Left ventricle myocardium inferior (tissue), 1 donor: ENCODE measurements at places on chromosomes 16 and 17. TPM values are rescaled to one million over a fixed set of nuclear protein-coding genes. Genes with fewer than 3 reads are reported as not detected.

The C17orf100 gene
- 0.69 TPM for total RNA-seq

The SLFN11 gene
- 15.1 TPM for total RNA-seq

The GCGR gene
- not detected for total RNA-seq

The CTRL gene
- total RNA-seq: 0.71 TPM

The KLHL10 gene
- total RNA-seq: not detected

The UTS2R gene
- total RNA-seq: 1.4 TPM

The GRIN2C gene
- total RNA-seq: 0.52 TPM

The IGSF6 gene
- total RNA-seq: 3.6 TPM

The FAM117A gene
- total RNA-seq: 12.8 TPM

The KRTAP17-1 gene
- total RNA-seq: not detected

The ATP6V0A1 gene
- total RNA-seq: 25.6 TPM

The ITGB4 gene
- total RNA-seq: 10.6 TPM

The CACNG3 gene
- not detected for total RNA-seq

- no peak for DNase-seq
These were observed 101.2 kb downstream of the MRTFB start for GRCh38 chr16:14172200-14172809.

GRCh38 chr17:15511142-15511541 is 43.7 kb upstream of the CDRT4 start:
- DNase-seq: no peak

DNA sequence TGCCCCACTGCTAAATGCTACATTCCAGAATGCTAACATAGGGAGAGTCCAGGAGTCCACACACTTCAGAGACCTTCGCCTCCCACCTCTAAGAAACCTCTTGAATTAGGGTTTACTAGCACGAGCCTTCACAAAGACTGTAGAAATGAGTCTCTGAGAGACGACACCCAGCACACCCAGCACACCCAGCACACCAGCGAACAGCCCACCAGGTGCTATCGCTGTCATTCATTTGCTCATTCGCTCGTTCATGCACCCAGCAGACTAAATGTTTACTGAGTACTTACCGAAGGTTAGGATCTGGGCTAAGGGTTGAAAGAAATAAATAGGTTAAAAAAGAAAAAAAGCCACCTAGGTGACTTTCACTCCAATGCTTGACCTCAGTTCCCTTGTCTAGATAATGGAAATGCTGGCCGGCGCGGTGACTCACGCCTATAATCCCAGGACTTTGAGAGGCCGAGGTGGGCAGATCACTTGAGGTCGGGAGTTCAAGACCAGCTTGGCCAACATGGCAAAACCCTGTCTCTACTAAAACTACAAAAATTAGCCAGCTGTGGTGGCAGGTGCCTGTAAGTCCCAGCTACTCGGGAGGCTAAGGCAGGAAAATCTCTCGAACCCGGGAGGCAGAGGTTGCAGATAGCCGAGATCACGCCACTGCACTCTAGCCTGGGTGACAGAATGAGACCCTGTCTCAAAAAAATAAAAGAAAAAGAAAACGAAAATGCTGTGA is 100.8 kb downstream of the ADCY9 start:
- no peak for DNase-seq

- no peak for DNase-seq
These were observed 732 bp upstream of the EXOSC6 start for GRCh38 chr16:70252355-70252988.

DNA sequence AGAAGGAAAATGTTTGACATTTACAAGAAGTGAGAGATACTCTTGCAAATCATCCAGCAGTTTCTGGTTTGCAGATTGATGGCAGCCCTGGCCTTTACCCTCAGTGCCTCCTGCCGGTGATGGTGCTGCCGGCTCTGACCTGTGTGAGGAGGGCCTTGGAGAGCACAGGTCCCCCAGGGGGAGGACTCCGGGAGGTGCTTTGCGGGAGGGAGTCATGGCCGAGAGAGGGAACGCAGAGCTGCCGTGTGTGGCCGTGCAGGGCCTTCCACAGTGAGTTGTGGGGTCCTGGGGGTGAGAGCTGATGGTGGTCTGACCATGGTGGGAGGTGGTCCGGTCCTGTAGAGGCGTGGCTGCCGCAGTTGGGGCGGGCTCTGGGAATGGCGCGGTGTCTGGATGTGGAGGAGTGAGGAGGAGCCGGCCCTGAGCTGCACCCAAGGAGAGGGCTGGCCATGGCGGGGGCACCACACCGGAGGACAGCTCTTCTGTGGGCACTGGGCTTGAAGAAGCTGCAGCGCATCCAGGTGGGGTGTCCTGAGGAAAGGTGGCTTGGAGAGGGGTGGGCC is 28.0 kb upstream of the ZNF750 start:
- no peak for DNase-seq

GRCh38 chr16:73350707-73351452 is 303.0 kb upstream of the ZFHX3 start:
- no peak for DNase-seq

- DNase-seq: no peak
These were observed 1.2 kb downstream of the SEC14L1 start for GRCh38 chr17:77141846-77142449.

DNA sequence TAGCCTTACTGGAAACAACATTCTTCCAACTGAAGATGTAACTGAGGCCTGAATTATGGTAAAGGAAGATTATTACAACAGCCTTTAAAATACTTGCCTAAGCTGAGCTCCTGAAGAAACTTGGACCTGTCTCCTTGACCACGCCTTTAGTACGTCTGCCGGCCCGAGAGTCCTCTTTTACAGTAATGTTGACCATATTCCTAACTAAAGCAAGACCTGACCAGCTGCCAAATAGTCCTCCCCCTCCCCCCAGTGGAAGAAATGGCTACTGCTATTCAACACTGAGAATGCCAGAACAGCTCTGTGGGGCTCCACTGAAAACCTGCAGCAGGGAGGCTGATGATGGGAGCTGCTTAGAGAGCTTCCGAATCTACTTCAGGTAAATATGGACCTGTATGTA is 12.6 kb upstream of the FOXJ1 start:
- DNase-seq: no peak

- no peak for DNase-seq
These were observed 109.4 kb upstream of the GSE1 start for GRCh38 chr16:85503679-85504231.

GRCh38 chr17:29867643-29868181 is 62.3 kb downstream of the SSH2 start:
- no peak for DNase-seq

DNA sequence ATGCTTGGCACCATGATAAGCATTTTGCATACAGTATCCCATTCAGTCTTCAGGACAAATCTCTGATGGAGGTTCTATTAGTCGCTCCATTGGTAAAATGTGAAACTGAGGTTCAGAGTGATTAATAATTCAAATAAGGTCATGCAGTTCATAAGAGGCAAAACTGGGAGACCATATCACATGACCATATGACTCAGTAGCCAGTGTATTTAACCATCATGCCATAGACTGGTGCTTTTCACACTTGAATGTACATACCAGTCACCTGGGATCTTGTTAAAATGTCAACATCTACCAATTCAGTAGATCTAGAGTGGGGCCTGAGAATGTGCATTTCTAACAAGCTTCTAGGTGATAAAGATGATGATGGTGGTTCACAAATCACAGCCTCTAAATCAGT is 4.3 kb downstream of the ACSM3 start:
- DNase-seq: no peak

DNA sequence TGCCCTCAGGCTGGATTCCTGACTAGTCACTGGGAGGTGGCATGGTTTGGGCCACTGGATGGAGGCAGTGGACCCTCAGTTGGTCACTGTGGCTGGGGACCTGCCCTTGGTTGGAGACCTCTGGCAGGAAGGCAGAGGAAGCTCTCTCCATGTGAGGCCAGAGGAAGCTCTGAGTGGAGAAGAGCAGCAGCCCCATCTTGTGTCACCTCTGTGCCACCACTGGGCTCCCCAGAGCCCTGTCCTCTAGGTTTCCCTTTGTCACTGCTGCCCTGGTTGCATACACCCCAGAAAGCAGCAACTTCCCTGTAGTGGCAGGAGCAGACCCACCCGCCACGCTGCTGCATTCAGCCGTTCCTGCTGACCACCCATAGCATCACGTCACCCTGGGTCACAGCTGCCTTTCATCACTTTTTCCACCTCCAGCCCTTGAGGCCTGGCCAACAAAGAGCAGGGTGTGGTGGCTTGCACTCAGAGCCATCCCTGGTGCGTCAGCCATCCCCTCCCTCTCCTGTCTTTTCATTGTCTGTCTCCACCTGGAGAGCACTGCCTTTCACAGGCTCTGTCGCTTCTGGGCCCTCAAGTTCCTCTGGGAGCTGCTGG is 11.9 kb downstream of the CTRL start:
- no peak for DNase-seq

DNA sequence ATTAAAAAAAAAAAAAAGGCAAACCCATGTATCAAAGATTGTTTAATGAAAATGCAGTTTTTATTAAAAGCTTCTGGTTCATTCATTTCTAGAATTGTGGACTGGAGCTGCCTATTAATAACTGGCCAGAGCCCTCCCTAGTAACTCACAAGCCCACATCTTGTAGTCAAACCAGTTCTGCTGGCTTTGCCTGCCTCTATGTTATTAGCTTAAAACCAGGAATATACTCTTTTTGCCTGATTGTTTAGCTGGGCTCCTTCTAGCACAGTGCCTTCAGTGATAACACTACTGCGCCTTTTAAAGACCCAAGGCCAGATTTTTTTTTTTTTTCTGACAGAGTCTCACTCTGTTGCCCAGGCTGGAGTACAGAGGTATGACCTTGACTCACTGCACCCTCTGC is 26.0 kb downstream of the TAC4 start:
- DNase-seq: no peak

DNA sequence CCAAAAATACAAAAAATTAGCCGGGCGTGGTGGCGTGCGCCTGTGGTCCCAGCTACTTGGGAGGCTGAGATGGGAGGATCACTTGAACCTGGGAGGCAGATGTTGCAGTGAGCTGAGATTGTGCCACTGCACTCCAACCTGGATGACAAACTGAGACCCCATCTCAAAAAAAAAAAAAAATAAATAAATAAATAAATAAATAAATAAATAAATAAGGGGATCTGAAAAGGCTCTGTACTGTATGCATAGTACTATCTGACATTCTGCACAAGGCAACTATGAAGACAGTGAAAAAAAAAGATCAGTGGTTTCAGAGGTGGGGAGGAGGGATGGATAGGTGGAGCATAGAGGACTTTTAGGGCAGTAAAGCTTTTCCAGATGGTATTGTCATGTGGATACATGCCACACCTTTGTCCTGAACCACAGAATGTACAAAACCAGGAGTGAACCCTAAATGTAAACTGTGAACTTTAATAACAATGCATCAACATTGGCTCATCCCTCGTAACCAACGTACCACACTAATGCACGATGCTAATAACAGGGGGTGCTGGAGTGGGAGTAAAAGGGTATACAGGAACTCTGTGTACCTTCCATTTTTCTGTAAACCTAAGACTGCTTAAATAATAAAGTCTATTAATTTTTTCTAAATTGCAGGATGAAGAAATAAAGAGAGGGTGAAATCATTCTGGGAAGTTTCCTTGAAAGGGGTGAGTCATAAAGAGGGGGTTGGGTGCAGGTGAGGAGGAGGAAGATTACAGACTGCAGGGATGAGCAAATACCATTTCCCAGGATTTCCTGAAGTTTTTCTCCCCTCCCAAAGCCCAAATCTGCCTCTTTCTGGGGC is 155.8 kb upstream of the SDK2 start:
- DNase-seq: no peak

DNA sequence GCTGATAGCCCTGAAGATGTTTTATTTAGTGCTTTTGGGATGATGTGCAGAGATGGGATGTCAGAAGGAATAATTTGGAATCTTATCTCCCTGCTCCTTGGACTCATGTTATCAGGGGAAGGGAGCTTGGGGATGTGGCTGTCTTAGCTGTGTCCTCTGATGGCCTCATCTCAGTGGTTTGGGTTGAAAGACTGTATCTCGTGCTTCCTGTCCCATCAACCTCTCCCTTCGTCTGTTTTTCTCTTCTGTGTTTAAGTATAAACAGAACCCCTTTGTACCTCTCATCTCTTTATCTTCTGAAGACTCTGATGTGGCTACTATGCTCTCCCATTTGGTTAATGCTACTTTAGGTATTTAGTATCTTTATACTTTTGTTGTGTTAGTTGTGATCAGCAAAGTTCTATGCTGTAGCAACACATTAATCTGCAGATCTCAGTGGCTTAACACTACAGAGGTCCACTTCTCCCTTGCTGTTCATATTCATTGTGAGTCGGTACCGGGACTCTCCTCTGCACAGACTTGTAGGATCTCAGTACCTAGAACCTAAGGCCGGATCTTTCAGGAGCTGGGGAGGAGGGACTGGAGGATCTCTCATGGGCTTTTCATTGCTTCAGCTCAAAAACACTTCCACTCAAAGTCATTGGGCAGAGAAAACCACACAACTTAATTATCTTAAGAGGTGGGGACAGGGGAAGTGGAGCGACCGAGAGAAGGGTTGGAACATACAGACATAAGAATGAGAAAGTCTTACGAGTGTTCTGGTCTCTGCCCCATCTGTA is 28.8 kb downstream of the PRKCA start:
- no peak for DNase-seq

GRCh38 chr17:10144982-10145381 is 53.4 kb downstream of the GAS7 start:
- DNase-seq: no peak

- DNase-seq: no peak
These were observed 24.1 kb upstream of the KRT24 start for GRCh38 chr17:40727447-40728231.

DNA sequence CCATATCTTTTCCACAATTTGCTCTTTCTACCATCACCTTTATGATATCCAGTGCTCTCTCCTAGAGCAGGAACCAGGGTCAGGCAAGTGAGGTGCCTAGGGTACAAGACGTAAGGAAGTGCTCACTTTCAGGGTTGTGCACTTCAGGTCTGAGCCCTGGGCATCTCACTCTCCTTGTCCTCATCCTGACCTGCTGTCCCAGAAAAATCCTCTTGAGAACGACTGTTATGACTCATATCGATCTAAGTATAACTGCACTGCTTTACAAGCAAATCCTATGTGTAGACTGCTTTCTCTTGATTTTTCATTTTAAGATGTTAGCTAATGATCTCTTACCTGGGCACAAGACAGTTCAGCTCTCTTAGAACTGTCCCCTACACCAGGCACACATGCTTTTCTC is 100.1 kb downstream of the TMEM100 start:
- no peak for DNase-seq

GRCh38 chr16:52680993-52681392 is 134.1 kb upstream of the TOX3 start:
- no peak for DNase-seq
